ENCODE measurements at places on chromosomes 5 and 9. TPM values are rescaled to one million over a fixed set of nuclear protein-coding genes. Genes with fewer than 3 reads are reported as not detected.
A peak's percentile ranks its signal among the peaks of the same experiment; 100 is the strongest.

The SAPCD2 gene
- 6.8 TPM for total RNA-seq

DNA sequence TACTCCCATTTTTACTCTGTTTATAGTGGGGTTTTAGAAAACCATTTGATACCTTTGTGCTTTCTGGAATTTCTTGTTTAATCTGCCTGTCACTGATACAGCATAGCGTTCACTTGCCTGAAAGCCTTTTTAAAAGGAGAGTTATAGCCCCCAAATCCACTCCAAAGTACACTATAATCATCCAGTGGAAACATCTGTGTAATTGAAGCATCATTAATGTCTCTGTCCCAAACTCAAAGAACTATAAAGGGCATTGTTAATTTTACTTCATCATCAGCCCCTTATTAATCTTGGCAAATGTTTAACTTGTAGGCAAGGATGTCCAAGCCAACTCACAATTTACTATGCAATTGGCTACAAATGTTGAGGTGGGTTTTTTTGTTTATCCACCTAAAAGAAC lies 64.3 kb downstream of the TMEM252 start:
- no peak overlapping the region for H3K27ac ChIP-seq
- H3K36me3 ChIP-seq, result no peaks in the 10 kb centered on the region
- H3K27me3 ChIP-seq, result no peaks in the 10 kb centered on the region
- DNase-seq, result no peak

- H3K27me3 ChIP-seq, result peaks cover 6% of the 10 kb centered on the region
- DNase-seq, result peak; percentile 88
- H3K27ac ChIP-seq, result no peak overlapping the region
- no peaks in the 10 kb centered on the region for H3K36me3 ChIP-seq
- peaks cover 13% of the 10 kb centered on the region for H3K4me1 ChIP-seq
Measured at GRCh38 chr5:137498301-137498735, 808 bp downstream of the SPOCK1 start.

GRCh38 chr5:42875211-42875610 lies 63.5 kb upstream of the SELENOP start:
- H3K27me3 ChIP-seq, result no peaks in the 10 kb centered on the region
- H3K36me3 ChIP-seq, result no peaks in the 10 kb centered on the region
- H3K4me1 ChIP-seq, result peaks cover 7% of the 10 kb centered on the region
- DNase-seq, result no peak
- H3K27ac ChIP-seq, result no peak overlapping the region

- no peaks in the 10 kb centered on the region for H3K36me3 ChIP-seq
- H3K27me3 ChIP-seq, result no peaks in the 10 kb centered on the region
- H3K4me1 ChIP-seq, result peaks cover 3% of the 10 kb centered on the region
- DNase-seq, result no peak
- no peak overlapping the region for H3K27ac ChIP-seq
- H3K4me3 ChIP-seq, result no peak overlapping the region
Measured at GRCh38 chr5:73946278-73946677, 320.3 kb downstream of the ARHGEF28 start.

DNA sequence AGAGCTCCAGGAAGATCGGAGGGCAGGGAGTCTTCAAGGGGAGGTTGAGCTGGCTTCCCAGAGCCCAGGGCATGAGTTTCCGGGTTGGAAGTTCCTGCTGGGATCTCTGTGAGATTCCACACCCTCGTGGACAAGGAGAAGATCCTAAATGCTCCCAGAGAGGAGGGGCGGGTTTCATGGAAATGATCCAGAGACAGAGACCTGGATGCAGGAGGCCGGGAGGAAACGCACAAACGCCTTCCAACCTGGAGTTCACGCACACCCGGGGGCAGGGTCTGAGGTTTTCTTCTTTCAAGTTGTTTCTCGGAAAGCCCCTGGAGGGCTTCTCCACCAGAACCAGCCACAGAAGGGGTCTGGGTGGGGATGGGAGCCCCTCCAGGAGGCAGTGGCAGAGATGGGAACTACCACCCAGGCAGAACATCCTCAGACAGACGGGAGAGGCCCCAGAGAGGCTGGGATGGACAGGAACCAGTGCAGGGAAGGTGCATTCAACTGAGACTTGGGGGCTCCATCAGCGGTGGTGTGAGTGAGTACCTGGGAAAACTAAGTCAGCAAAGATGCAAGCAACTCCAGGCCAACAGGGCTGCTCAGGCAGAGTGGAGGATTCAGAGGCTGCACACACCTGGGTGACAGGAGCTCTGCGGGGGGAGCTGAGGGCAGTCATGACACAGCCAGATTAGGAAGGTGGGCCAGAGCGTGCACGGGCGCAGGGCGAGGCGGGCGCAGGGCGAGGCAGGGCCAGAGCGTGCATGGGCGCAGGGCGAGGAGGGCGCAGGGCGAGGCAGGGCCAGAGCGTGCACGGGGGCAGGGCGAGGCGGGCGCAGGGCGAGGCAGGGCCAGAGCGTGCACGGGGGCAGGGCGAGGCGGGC lies 52.1 kb upstream of the EXOC3 start:
- no peak overlapping the region for H3K4me3 ChIP-seq
- DNase-seq, result peak; percentile 12
- no peaks in the 10 kb centered on the region for H3K4me1 ChIP-seq
- H3K36me3 ChIP-seq, result no peaks in the 10 kb centered on the region
- no peak overlapping the region for H3K27ac ChIP-seq

DNA sequence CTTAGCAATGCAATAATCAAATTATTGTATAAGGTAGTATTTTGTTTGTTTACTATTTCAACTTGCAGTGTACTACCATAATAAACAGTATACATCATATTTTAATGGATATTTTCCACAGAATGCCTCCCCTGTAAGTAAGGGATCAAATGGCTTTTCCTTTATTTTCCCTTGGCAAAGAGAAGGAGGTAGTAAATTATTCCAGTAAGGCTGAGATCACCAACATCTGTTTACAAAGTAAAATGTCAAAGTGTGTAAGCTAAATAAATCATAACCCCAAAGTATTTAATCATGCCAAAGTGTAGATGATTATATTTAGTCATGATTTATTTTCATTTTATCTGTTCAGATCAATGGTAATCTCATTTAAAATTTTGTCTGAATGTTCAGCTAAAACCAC lies 537.6 kb downstream of the PRDM9 start:
- H3K4me3 ChIP-seq, result no peak overlapping the region
- H3K36me3 ChIP-seq, result no peaks in the 10 kb centered on the region
- H3K27ac ChIP-seq, result no peak overlapping the region
- DNase-seq, result no peak
- no peaks in the 10 kb centered on the region for H3K4me1 ChIP-seq
- no peaks in the 10 kb centered on the region for H3K27me3 ChIP-seq

DNA sequence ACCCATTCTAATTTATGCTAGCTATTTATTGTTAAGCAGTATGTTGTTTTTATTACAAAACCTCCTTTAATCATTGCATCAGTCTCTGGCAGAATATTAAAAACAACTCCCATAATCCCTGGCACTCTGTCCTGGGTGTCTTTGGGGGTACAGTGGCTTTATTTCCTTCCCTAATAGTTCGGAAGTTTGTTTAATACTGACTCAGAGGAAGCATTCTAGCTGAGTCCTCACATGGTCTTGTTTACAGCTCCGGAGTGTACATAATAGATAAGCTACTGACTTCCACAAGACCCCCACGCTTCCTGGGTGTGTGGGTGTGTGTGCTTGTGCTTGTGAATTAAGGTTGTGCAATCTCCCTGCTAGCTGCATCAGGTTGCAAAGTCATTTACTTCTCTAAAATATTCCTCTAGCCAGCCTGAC lies 149.8 kb upstream of the CDKN2B start:
- no peak overlapping the region for H3K27ac ChIP-seq
- no peak overlapping the region for H3K4me3 ChIP-seq
- peaks cover 15% of the 10 kb centered on the region for H3K4me1 ChIP-seq
- DNase-seq, result no peak

GRCh38 chr9:87340391-87340790 lies 157.3 kb upstream of the DAPK1 start:
- H3K4me3 ChIP-seq, result no peak overlapping the region
- H3K27me3 ChIP-seq, result no peaks in the 10 kb centered on the region
- DNase-seq, result no peak
- H3K27ac ChIP-seq, result no peak overlapping the region
- H3K36me3 ChIP-seq, result no peaks in the 10 kb centered on the region

- H3K4me1 ChIP-seq, result no peaks in the 10 kb centered on the region
- no peak overlapping the region for H3K27ac ChIP-seq
- no peak overlapping the region for H3K4me3 ChIP-seq
- no peaks in the 10 kb centered on the region for H3K27me3 ChIP-seq
- H3K36me3 ChIP-seq, result peaks cover 14% of the 10 kb centered on the region
Measured at GRCh38 chr5:38994324-38994927, 79.8 kb downstream of the RICTOR start.

DNA sequence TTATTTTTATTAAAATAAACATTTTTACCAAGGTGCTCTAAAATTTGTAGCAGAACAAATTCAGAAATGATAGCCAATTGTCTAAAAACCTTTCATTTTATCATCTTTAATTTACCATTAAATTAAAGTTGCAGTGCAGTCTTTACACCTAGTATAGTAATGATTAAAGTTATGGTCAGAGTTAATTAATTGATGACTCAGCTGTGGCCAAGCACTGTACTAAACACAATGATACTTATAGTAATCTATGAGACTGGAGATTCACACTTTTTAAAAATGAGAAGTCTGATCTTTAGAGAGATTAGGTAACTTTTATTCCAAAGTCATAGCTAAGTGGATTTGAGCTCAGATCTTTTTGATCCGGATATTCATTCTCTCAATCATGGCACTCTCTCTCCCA lies 621.1 kb upstream of the MEF2C start:
- no peaks in the 10 kb centered on the region for H3K27me3 ChIP-seq
- no peak overlapping the region for H3K4me3 ChIP-seq
- H3K4me1 ChIP-seq, result no peaks in the 10 kb centered on the region
- no peak overlapping the region for H3K27ac ChIP-seq

GRCh38 chr9:16526380-16526779 lies 344.1 kb downstream of the BNC2 start:
- peaks cover 3% of the 10 kb centered on the region for H3K4me1 ChIP-seq
- DNase-seq, result no peak
- no peaks in the 10 kb centered on the region for H3K36me3 ChIP-seq
- H3K27me3 ChIP-seq, result no peaks in the 10 kb centered on the region
- no peak overlapping the region for H3K4me3 ChIP-seq

DNA sequence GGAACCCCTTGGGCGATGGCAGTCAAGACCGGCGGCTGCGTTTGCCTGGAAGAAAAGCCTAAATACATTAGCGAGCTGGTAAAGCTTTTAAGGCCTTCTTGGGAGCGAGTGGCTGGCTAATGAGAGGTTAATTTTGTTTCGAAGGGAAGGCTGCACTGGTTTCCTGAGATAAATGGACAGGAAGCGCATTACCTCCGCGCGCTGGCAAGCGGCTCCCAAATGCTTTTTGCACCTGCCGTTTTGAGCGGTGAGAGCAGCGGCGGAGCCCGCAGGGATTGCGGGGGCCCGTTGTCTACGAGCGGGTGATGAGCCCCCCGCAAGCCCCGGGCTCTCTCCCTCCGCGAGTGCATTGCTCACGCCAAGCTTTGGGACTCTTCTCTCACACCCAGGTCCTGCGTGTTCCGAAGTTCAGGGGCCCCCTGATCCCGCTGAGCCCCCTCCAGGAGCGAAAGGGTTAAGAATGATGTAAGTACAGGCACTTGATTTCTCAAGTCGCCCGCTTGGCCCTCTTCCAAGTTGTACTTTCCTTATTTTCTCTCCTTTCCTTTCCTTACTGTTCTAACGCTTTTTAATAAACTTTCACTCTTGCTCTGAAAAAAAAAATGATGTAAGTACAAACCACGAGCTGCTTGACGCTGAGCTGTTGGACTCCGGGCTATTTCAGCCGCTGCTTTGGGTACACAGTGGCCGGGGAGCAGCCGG lies 3.1 kb upstream of the RGMB start:
- DNase-seq, result peak; percentile 86
- peak overlapping the region; percentile 72 for H3K4me3 ChIP-seq
- H3K27me3 ChIP-seq, result no peaks in the 10 kb centered on the region
- H3K27ac ChIP-seq, result peak overlapping the region; percentile 22

All from upper lobe of left lung (tissue), 6 donors.